ENCODE measurements at places on chromosomes 7 and 10. TPM values are rescaled to one million over a fixed set of nuclear protein-coding genes. Genes with fewer than 3 reads are reported as not detected.

DNA sequence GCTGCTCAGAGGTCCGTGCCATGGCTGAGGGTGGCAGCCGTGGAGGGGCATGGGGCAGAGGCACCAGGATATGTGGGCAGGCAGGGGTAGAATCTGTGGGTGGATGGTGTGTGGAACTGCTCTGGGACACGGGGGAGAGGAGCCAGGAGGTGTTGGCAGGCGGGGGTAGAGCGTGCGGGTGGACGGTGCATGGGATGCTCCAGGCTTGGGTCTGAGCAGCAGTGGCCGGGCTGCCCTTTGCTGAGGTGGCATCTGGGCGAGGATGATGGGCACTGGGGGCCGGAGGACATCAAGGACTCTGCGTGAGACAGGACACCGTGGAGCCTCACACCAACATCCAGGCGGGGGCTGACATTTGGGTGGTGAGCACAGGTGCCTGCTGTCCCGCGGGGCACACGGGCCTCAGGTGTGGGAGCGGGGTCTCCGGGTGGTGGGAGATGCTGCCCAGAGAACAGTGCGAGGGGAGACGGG lies 46.2 kb downstream of the JAKMIP3 start:
- no peak for DNase-seq
- H3K27ac ChIP-seq = no peak overlapping the region
- no peak overlapping the region for H3K4me3 ChIP-seq
- no peaks in the 10 kb centered on the region for H3K4me1 ChIP-seq

ANK3 gene
- 32.9 TPM for total RNA-seq

- peaks cover 3% of the 10 kb centered on the region for H3K36me3 ChIP-seq
- no peak overlapping the region for H3K27ac ChIP-seq
- H3K4me3 ChIP-seq = no peak overlapping the region
- DNase-seq = no peak
These were observed 46.0 kb downstream of the ATAD1 start for GRCh38 chr10:87771871-87772500.

- peaks cover 8% of the 10 kb centered on the region for H3K27me3 ChIP-seq
- H3K36me3 ChIP-seq = no peaks in the 10 kb centered on the region
- no peaks in the 10 kb centered on the region for H3K4me1 ChIP-seq
These were observed 31.0 kb upstream of the FAM13C start for GRCh38 chr10:59393349-59393748.

DNA sequence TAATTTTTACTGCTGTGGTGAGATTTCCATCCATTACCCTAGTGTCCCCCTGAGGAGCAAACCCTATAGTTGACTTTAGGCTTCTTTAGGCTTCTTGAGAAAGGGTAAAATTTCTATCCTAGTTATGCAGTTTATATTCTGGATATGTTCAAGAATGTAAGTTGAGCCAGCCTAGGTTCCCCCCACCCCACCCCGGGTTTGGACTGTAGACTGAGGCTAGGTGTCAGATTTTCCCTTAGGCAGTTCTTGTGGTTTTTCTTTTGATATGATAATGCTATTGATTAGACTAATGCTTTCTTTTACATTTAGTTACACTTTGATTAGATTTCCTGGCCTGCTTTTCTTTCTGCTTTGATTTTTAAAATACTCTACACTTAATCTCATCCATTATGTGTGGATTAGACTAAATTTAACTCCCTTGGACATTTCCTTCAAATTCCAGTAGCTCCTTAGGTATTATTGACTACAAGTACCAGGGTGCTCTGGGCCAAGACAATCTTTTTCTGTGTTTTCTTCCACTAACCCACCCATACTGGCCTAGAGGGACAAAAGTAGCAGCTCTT lies 37.7 kb downstream of the NRF1 start:
- H3K36me3 ChIP-seq = no peaks in the 10 kb centered on the region
- H3K27ac ChIP-seq = no peak overlapping the region
- peaks cover 42% of the 10 kb centered on the region for H3K4me1 ChIP-seq
- DNase-seq = no peak
- no peak overlapping the region for H3K4me3 ChIP-seq

DNA sequence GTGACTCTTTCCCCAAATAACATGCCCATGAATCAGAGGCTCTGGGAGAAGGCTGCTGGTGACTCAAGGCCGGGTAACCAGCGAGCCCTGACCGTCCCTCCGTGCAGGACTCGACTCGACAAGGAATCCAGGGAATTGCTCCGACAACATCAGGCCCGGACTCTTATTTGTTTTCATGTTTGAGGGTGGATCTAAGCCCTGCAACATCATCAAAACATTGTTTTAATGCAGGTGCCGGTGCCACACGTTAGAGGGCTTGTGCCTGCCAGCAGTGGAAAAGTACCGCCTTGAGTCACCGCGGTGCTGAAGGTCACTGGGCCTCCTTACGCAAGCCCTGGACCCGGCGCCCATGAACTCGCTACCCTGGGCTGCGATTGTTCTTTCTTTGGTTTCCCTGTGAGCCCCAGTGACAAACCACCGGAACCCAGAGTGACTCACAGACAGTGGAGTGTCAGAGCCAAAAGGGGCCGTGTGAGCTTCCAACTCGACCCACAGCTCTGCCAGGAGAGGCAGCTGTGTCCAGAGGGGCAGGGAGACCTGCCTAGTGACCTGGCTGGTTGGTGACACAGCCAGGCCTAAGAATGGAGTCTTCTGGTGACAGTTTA lies 139.4 kb upstream of the SHH start:
- H3K27ac ChIP-seq = peak overlapping the region; percentile 97
- no peaks in the 10 kb centered on the region for H3K27me3 ChIP-seq
- DNase-seq = peak; percentile 91
- peak overlapping the region; percentile 54 for H3K4me3 ChIP-seq
- H3K4me1 ChIP-seq = peaks cover 47% of the 10 kb centered on the region

GRCh38 chr10:22537810-22538209 lies 176.6 kb downstream of the PIP4K2A start:
- no peak overlapping the region for H3K27ac ChIP-seq
- no peak for DNase-seq
- H3K36me3 ChIP-seq = no peaks in the 10 kb centered on the region
- H3K27me3 ChIP-seq = no peaks in the 10 kb centered on the region

ANKRD30A gene
- total RNA-seq = not detected

- no peak overlapping the region for H3K4me3 ChIP-seq
- no peak for DNase-seq
- H3K36me3 ChIP-seq = no peaks in the 10 kb centered on the region
- no peaks in the 10 kb centered on the region for H3K4me1 ChIP-seq
These were observed 1165.4 kb downstream of the XPNPEP1 start for GRCh38 chr10:108757946-108758345.

TSPAN15 gene
- total RNA-seq = 137 TPM

ASNS gene
- total RNA-seq = 52.9 TPM

Measured in Calu3 (cell line).